Cerebellum (tissue), 4 donors: ENCODE measurements at places on chromosomes 6 and 20. TPM values are rescaled to one million over a fixed set of nuclear protein-coding genes. Genes with fewer than 3 reads are reported as not detected.

DNA sequence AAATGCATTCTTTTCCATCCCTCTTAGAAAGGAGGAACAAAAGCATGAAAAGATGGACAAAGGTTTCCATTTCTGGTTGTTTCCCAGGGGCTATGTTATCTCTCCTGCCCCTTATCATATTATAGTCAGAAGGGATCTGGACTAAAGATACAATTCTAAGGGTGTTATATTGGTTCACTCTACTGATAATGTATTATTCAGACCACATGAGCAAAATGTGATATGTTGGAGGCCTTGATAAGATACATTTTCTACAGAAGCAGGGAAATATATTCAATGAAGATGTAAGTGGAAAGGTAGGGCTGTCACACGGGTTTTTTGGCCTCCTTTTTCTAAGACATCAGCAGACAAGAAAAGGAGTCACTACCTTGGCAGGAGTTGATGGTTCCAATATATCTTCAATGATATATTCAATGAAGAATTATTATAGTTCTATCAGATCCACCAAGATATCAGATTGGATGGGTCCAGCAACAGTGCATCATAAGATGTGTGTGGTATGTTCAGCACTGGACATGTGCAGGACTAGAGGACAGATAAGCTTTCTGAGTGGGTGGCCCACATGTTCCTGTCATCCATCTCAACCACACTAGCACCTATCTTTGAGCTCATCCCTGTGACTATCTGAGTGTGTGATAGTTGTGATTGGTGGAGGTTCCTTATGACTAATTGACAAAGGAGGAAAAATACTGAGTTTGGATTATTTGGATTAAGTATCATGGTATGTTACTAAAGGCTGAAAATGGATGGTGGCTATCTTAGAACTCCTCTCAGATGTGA is 5.7 kb upstream of the ZKSCAN3 start:
- no peak for DNase-seq

GRCh38 chr20:61562897-61563504 is 310.9 kb downstream of the CDH4 start:
- no peak for DNase-seq

DNA sequence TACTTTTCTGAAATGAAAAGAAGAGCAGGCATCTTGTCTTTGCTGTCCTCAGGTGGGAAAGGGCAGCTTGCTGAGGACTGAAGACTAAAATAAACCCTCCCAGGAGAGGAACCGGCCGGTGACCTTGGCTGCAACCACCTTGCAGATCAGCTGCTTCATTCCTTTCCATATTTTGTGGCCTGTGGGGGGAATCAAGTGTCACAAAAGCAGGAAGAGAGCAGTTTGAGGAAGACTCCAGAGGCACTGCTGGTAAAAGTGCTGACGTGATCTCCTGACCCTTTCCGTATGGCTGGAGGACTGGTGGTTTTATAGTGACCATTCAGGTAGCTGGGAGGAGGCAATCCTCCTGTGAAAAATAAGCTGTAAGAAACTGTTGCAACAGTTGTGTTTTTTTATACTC is 157.0 kb downstream of the PLCB4 start:
- peak; percentile 34 for DNase-seq

GRCh38 chr6:165986311-165986913 is 181.2 kb downstream of the TBXT start:
- DNase-seq = peak; percentile 61

RIPPLY2 gene
- 8.0 TPM for total RNA-seq

ZFP64 gene
- 12.9 TPM for total RNA-seq

CDKAL1 gene
- total RNA-seq = 32.3 TPM

DNA sequence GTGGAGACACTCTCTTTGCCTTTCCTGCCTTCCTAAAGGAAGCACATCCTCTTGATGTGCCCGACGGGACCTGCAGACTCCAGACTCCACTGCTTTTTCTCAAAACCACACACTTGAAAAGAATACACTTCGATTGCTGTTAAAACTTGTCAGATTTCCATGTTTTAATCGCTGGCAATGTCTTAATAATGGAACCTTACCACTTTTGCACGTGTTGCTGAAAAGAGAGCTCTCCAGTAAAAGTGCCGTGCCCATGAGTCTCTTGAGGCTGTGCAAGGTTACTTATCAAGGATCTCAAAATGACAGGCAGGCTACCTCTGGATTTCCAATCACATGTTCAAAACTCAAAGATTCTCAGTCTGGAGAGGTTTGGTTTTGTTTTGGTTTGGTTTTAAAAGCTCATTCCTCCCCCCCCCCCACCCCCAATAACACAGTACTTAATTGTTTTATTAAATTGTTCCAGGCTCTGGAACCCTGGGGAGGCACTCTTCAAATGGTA is 12.0 kb upstream of the TFAP2A start:
- no peak for DNase-seq

DNA sequence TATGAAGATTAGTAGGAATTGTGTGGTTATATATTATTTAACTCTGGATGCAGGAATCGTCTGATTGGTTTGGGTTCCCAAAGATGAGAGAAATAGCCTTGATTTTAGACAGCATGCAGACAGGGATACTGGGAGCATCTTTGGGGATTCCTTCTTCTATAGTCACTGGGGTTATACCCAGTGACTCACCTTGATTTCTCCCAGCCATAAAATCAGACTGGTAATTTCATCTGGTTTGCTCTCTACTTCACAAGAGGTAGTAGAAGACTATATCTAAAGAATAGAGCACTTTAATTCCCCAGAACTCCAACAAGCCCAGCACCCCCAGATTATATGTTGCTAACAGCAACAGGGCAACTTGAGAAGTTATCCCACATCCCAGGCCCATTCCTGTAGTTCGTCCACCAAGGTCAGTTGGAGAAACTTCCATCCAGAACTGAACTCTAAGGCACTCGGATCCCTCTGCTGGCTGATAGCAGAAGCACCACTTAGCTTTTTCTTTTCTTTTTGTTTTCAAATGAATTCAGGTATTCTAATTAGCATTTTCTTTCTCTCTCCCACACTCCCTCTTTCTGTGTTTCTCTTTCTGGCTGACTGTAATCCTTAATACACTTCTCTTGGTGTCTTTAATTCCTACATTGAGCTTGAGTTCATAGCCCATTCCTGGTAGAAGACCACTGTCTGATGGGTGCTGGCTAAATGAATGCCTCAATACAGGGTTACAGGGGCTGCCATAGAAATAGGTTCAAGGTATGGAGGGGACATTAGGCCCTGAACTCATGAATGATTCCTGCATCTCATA is 20.4 kb upstream of the EFHC1 start:
- DNase-seq = peak; percentile 51

DNA sequence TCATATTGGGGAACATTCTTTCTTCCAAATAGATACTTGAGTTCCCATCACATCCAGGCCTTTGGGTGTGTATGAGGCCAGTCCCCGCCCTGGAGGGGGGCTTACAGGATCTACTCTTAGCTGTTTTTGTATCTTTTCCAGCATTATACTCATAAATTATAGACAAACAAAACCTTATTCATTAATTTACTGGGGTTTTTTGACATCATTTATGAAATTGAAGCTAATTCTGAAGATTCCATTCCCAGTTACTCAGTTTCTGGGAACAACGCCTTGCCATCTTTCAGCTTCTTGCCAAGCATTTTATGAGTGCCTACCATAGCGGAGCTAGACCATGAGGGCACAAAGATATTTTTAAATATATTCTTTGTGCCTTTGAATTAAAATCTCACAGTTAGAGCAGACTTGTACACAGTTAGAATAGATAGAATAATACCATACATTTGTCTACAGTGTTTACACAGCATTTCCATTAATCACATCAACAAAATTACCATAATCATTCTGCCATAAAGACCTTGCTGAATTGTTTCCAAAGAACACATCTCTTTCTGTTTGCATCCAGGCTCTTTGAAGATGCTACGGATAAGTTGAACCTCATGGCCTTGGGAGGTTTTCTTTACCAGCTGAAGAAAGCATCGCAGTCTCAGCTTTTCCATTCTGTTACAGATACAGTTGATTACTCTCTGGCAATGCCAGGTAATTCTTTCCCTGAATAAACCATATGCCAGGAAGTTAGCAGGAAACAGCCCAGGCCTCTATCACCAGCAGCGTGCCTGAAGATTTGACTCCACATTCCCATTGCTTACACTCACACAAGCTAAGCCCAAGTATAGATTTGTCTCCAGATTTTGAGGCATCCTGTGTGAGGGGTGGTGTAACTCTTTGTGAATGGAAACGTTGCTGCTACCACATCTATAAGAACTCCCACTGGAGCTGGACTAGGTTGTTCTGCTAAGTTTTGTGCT is 75.4 kb upstream of the PBOV1 start:
- DNase-seq = no peak

- DNase-seq = no peak
Measured at GRCh38 chr20:13098720-13099355, 90.1 kb downstream of the SPTLC3 start.

TXLNB gene
- 0.73 TPM for total RNA-seq

DNA sequence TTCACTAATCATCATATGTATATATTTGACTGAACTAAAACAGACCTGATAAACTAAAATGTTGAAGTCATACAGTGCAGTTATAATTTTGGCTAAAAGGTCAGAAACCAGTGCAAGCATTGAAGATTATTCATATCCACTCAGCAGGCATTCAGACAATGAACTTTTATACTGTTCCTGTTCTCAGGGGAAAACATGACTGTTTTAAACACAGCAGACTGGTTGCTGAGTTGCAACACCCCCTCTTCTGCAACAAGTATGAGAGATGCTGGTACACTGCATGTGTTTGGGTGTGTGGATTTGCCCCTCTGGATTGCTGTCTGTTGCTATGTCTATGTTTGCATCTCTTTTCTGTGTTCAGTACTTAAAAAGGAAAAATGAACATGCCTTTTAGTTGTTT is 206.8 kb downstream of the EYA4 start:
- DNase-seq = no peak

DNA sequence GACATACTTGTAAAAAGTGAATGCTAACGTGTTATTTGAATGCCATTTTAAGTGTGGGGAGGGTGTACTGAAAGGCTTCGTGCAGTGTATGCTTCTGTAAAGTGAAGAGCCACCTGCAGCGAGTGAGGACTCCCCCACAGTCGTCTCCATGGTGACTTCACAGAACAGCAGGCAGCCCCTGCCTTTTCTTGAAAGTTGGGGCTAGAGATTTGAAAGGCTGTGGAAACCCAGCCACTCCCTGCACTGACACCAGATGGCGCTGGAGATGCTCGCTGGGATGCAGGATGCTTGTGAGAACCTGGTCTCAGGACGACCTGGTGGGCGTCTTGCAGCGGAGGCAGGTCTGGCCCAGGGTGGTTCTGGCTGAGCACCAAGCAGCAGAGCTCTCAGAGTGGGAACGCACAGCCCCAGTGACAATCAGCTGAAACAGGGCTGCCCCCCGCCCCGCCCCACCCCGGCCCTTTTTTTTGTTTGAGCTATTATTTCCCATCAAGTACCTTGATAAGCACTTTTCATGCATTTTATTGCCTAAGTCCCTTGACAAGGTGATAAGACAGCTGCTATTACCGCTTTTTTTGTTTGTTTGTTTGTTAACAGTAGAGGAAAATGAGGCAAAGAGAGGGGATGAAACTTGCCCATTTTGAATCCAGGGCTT is 150.3 kb downstream of the SYCP2 start:
- peak; percentile 65 for DNase-seq

- DNase-seq = no peak
Measured at GRCh38 chr6:15170126-15170525, 75.7 kb upstream of the JARID2 start.

GRCh38 chr20:24493181-24493580 is 23.8 kb downstream of the SYNDIG1 start:
- DNase-seq = no peak

PMEPA1 gene
- total RNA-seq = 8.4 TPM

GRCh38 chr20:49742948-49743347 is 29.3 kb upstream of the B4GALT5 start:
- no peak for DNase-seq

ULBP2 gene
- total RNA-seq = 3.2 TPM

DNA sequence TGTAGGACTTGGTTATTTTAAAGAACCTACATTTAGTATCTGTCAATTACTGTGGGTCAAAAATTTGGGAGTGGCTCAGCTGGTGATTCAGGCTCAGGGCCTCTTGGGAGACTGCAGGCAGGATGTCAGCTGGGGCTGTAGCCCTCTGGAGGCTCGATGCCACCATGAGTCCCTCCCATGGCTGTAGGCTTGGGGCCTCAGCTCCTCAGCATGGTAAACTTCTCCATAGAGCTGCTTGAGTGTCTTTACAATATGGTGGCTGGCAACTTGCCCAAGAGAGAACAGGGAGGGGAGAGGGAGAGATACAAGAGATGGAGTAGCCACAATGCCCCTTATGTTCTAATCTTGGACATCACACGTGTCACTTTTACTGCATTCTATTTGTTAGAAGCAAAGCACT is 470.4 kb downstream of the CDH26 start:
- DNase-seq = no peak

DNA sequence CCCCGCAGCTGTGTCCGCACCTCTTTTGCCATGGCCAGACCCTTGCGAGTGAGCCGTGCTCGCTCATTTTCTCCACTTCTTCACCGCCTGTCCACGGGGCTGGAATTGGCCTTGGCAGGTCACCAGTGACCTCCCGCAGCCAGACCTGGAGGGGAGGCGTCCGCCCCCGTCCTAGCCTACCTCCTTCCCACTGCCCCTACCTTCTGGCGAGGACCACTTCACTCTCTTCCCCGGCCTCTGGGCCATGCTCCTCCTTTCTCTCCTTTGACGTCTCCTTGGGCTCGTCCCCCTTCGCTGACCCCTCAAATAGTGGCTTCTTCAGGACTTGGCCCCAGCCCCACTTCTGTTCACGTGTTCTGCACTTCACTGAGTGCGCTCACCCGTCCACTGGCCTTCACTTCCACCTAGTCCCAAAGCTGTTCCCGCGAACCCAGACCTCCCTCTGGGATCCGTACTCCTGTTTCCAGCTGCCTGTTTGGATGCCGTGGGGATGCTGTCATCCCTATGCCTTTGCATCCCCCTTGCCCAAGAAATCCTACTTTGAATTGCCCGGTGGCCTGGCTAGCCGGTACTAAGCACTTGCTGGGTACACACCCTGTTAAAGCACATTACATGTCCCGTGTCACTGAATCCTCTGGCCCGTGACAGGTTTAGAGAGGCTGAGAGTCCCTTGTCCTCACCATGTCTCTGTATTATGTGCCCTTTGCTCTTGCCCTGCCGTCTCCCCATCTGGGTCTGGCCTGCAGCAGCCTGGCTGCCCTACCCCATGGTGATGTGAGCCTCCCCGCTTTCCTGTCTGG is 33.0 kb downstream of the SPATA2 start:
- peak; percentile 73 for DNase-seq

TENT5A gene
- 8.1 TPM for total RNA-seq

DNA sequence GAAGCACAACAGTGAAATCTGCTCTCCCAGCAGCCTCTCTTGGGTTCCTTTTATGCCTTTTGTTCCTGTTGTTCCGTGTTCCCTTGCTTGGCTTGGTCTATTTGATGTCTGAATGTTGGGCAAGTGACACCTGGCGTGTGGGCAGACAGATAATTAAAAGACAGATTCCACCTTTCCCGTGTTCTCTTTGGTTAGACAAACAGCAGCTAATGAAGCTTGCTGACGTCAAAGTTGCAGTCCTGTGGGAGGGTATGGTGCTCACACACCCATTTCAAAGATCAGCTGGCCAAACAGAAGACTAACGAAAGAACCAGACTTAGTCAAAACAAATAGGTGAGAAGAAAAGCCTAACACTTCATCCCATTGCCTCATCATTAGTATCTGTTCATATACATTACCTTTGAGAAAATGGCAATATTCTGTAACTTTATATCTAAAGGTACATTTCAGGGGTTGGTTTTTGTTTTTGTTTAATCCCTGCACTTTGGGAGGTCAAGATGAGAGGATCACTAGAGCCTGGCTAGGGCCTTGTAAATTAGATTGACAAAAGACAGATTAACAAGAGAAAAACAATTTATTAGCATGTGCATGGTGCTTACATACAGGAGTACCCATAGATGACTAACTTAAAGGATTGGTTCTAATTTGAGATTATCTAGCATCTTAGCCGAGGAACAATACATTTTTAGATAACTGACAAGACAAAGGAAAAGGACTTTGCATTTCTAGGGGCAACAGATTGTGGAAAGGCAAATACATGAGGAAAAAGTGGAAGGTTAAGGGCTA is 48.9 kb upstream of the TNFRSF21 start:
- no peak for DNase-seq
